ENCODE measurements at places on chromosomes 3 and 15.

- H3K4me1 ChIP-seq = no peaks in the 10 kb centered on the region
- no peak overlapping the region for H3K27ac ChIP-seq
- DNase-seq = no peak
- no peaks in the 10 kb centered on the region for H3K27me3 ChIP-seq
- no peaks in the 10 kb centered on the region for H3K36me3 ChIP-seq
Observed at GRCh38 chr3:59192473-59192872, 142.6 kb upstream of the CFAP20DC start.

DNA sequence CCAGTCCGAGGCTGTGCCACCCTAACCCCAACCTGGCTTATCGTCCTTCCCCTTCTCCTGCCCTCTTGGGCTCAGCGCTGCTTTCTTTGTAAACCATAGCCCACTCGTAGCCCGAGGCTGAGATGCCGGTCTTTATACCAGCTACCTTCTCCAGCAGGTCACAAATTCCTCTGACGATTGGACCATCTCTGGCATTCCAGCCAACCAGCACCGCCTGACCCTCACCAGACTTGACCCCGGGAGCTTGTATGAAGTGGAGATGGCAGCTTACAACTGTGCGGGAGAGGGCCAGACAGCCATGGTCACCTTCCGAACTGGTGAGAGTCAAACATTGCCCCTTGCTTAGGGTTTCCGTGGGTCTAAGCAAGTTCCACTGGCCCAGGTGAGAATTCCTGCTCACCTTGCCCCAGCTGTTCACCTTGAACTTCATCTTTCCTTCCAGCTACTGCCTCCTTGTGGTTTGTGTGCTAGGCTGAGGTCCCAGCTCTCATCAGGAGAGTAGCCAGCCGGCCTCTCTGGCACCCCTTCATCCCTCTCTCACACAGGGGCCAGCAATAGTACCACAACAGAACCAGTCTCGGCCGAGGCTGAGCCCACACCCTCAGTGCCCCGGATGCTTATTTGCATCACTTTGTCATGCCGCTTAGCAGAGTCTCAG, 66.7 kb downstream of the BOC start:
- DNase-seq = no peak
- H3K27ac ChIP-seq = no peak overlapping the region
- H3K4me1 ChIP-seq = peaks cover 10% of the 10 kb centered on the region
- H3K4me3 ChIP-seq = no peak overlapping the region
- no peaks in the 10 kb centered on the region for H3K27me3 ChIP-seq

- H3K36me3 ChIP-seq = no peaks in the 10 kb centered on the region
- no peak overlapping the region for H3K4me3 ChIP-seq
- no peaks in the 10 kb centered on the region for H3K27me3 ChIP-seq
- peaks cover 3% of the 10 kb centered on the region for H3K4me1 ChIP-seq
Observed at GRCh38 chr3:172538368-172539151, 15.3 kb upstream of the TNFSF10 start.

- no peaks in the 10 kb centered on the region for H3K27me3 ChIP-seq
- H3K27ac ChIP-seq = no peak overlapping the region
- no peaks in the 10 kb centered on the region for H3K36me3 ChIP-seq
- H3K4me1 ChIP-seq = no peaks in the 10 kb centered on the region
- no peak overlapping the region for H3K4me3 ChIP-seq
- peak; percentile 47 for DNase-seq
Observed at GRCh38 chr3:40116478-40117177, 192.9 kb upstream of the EIF1B start.

DNA sequence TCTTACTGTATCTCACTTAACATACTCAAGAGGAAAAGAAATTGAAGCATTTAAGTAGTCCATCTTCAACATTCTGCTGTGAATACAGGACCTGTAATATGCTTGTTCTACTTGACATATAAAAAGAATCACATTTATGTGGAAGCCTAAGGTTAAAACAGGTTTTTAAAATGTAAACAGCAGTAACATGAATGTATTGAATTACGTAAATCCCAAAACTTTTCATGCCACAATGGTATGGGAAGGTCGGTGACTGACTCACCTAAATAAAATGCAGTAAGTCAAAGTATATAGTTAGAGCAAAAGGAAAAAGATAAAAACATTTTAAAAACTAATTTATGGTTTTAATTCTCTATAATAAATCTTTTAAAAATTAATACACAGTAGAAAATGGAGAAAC, 115.7 kb upstream of the TJP1 start:
- peak; percentile 29 for DNase-seq
- peaks cover 5% of the 10 kb centered on the region for H3K4me1 ChIP-seq
- no peaks in the 10 kb centered on the region for H3K27me3 ChIP-seq

DNA sequence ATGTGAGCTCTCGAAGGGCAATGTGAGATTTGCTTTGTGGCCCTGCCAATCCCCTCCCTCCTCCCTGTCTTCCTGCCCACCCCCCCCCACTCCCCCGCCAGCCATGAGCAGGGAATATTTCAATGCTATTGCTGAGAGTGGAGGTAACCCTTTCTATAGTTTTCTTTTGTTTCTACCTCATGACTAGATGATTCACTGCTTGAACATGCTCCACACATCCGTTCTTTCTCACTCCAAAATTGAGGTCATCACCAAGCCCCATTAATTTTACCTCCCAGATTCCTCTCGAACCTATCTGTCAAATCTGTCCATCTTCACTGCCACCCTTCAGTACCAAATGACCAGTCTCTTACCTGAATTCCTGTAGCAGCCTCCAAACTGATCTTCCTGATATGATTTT, 12.2 kb downstream of the ZNF774 start:
- DNase-seq = peak; percentile 76
- no peaks in the 10 kb centered on the region for H3K36me3 ChIP-seq
- H3K4me1 ChIP-seq = no peaks in the 10 kb centered on the region
- H3K27ac ChIP-seq = no peak overlapping the region

DNA sequence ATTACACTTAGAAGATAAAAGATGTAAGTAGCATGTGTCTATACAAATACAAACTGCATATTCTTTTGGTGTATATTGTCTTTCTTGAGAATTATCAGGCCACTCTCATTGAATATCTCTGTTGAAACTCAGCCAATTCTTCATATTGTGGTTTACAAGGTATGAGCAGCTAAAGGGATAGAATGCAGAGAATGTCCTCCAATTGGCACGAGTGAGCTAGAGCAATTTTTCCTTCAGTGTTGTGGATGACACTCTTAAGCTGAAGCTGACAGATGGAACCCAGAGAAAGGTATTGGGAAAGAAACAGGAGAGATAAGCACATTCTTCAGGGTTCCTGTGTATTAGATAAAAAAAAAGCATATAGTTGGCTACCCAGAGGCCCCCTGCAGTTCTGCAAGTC, 453.1 kb downstream of the EPHA3 start:
- no peaks in the 10 kb centered on the region for H3K4me1 ChIP-seq
- no peaks in the 10 kb centered on the region for H3K27me3 ChIP-seq
- H3K4me3 ChIP-seq = no peak overlapping the region
- H3K36me3 ChIP-seq = no peaks in the 10 kb centered on the region
- peak; percentile 94 for DNase-seq

- no peak overlapping the region for H3K4me3 ChIP-seq
- H3K27me3 ChIP-seq = no peaks in the 10 kb centered on the region
- DNase-seq = no peak
- no peaks in the 10 kb centered on the region for H3K36me3 ChIP-seq
- no peak overlapping the region for H3K27ac ChIP-seq
Observed at GRCh38 chr3:156764751-156765150, 61.4 kb upstream of the LEKR1 start.

DNA sequence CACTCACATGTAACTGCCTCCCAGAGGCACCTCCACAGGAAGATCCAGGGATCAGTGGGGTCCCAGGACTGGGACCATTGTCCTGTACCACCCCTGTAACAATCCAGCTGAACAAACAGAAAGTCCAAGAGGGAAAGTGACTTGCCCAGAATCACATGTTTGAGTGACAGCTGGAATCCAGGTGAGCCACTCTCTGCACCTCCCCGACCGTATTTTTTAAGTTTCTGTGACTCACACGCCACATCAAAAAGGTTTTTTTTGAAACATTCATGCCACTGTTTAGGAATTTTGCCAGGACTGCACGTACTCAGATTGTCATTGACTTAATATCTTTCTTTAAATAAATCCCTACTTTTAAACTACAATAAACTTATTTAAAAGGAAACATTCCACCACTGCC, 9.8 kb upstream of the SLC6A1 start:
- no peaks in the 10 kb centered on the region for H3K36me3 ChIP-seq
- H3K4me1 ChIP-seq = peaks cover 19% of the 10 kb centered on the region
- no peak overlapping the region for H3K4me3 ChIP-seq
- no peaks in the 10 kb centered on the region for H3K27me3 ChIP-seq

GRCh38 chr3:14042680-14043079, 82.0 kb downstream of the CHCHD4 start:
- H3K27me3 ChIP-seq = no peaks in the 10 kb centered on the region
- peak; percentile 8 for DNase-seq
- no peaks in the 10 kb centered on the region for H3K36me3 ChIP-seq
- no peak overlapping the region for H3K27ac ChIP-seq

GRCh38 chr15:72197460-72198355, at the start of gene GRAMD2A:
Gene GRAMD2A, minus strand, starts transcription at chr15:72197787.
- peaks cover 32% of the 10 kb centered on the region for H3K36me3 ChIP-seq
- DNase-seq = peak; percentile 57
- H3K27me3 ChIP-seq = peaks cover 29% of the 10 kb centered on the region
- H3K27ac ChIP-seq = no peak within 1 kb of the TSS

GRCh38 chr15:74790080-74790916, 8.4 kb downstream of the CSK start:
- H3K36me3 ChIP-seq = no peaks in the 10 kb centered on the region
- no peak overlapping the region for H3K4me3 ChIP-seq
- peaks cover 33% of the 10 kb centered on the region for H3K4me1 ChIP-seq
- peak overlapping the region; percentile 85 for H3K27ac ChIP-seq
- peak; percentile 43 for DNase-seq
